Caudate nucleus (tissue), 63 donors: ENCODE measurements at places on chromosomes 4 and X.

GRCh38 chrX:45172890-45173289 is 27.8 kb downstream of the DIPK2B start:
- DNase-seq = no peak

DNA sequence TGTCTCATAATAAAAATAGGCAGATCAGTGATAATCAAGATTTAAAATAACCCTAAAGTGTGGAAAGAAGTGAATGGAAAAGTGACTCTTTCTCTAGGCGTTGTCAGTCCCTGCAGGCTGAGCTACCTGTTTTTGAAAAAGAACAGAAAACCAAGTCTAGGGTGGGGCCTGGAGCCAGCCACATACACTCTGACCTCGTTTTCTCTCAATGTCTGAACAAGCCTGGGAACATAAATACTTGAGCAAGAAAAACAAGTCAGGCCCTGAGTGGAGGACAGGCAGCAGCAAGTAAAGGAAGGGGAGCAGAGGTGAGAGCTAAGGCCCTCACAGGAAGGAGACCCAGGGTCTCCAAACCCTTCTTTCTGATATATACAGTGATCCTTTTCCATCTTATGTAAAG is 91.7 kb upstream of the HPF1 start:
- DNase-seq = no peak

GRCh38 chr4:1236103-1236641 is 12.8 kb downstream of the CTBP1 start:
- no peak for DNase-seq

DNA sequence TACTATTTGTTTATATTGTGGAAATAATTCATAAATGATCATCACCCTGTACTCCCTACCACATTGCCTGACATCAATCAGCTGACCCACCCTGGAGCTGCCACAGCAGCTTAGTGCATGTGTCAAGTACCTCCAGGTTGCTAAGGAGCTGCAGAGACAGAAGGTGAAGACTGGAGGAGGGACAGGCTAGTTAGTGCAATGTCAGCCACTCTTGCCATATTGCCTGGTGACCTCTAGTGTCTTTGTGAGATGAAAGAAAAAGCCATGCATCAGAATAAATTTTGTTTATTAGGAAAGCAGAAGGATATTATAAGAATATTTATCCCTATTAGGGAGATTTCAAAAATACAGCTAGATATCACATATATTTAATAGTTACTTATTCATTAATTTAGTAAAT is 243.9 kb upstream of the FAT4 start:
- DNase-seq = no peak

GRCh38 chrX:100356351-100356896 is 53.6 kb downstream of the PCDH19 start:
- DNase-seq = no peak

DNA sequence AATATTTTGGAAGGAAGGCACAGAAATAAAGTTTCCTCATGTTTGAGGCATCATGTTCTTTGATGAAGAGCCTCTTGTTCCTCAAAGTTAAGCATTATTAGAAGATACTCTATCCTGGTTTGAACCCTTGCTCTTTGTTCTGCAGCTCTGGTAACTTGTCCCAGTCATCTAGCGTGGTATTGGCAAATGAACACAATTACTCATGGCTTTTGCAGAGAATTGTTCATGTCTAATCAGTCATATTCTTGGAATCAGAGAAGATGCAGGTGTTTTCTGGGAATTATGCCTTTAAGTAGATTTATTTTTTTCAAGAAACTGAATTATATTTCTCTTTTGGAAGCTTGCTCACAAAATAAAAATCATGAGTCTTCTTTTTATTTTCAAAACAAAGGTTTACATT is 52.9 kb upstream of the HPGDS start:
- DNase-seq = no peak

DNA sequence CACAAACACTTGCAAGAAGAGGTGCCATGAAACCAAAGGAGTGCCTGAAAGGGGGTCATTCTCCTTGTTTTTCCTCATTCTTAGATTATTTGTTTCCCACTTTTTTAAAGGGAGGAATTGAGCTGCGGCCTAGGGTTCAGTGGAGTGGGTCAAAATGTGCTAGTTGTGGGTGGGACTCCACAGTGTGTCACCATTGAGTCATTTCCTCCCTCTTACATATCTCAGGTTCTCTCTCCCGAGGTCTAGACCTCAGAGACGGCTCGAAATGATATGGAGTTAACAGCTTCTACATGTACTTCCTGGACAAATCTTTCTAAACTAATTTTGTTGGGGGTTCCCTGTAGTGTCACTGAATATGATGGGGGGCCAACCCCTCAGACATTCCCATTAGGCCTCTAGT is 328.4 kb upstream of the SPANXN1 start:
- DNase-seq = no peak

- DNase-seq = no peak
Measured at GRCh38 chr4:38313175-38313574, 350.8 kb upstream of the KLF3 start.

DNA sequence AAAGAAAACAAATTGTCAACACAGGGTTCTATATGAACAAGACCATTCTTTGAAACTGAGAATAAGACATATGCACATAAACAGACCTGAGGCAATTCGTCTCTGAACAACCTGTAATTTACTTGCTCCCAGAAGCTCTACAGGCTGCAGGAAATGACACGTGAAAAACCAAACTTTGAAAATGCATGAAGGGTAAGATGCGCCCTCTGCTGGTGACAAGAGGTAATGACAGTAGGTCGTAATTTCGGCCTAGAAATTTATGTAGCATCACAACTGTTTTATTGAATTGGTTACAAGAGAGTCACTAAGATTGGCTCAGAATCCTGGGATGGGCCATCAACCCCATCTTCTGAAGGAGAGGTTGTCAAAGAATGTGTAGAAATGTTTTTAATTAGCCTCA is 276.5 kb downstream of the PPP4R3C start:
- DNase-seq = no peak

- no peak for DNase-seq
Measured at GRCh38 chr4:109432696-109433095, 919 bp upstream of the SEC24B start.

DNA sequence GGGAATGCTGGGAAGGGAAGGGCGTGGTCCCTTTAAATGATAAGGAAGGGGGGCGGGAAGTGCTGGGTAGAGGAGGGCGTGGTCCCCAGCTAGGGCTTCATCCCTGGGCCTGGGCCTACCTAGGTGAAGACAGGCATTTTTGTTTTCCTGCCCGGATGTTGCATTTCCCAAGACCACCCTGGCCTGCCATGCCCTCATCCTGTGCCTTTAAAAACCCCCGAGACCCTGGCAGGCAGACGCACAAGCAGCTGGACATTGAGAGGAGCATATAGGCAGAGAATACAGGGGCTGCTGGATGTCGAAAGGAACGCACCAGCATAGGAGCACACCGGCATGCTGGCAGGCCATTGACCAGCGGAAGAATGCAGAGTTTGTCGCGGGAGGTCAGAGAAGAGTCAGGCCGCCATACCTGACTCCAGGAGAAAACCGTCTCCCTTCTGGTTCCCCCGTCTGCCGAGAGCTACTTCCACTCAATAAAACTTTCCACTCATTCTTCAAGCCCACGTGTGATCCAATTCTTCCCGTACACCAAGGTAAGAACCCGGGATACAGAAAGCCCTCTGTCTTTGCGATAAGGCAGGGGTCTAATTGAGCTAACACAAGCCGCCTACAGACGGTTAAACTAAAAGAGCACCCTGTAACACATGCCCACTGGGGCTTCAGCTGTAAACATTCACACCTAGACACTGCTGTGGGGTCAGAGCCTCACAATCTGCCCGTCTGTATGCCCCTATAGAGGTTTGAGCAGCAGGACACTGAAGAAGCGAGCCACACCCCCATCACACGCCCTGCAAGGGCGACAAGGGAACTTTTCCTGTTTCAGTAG is 2.9 kb upstream of the AGA start:
- DNase-seq = no peak

- DNase-seq = no peak
Measured at GRCh38 chr4:182221987-182222386, 21.2 kb upstream of the TENM3 start.

DNA sequence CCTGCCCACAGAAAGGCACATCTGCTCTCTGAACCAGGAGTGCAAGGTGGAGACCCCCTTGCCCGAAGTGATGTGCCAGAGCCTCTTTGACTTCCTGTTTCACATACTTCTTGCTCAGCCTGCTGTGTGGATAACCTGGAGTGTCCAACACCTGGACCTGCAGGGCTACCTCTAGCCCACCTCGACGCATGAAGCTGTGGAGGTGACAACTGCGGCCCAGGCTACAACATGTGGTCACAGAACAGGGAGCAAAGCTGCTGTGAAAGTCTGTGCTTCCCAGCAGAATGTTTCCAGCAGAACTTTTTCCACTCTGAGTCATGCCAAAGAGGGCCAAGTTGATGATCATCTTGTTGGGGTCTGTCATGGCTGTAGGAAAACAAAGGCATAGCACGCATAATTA is 1.5 kb downstream of the GIMD1 start:
- DNase-seq = no peak

DNA sequence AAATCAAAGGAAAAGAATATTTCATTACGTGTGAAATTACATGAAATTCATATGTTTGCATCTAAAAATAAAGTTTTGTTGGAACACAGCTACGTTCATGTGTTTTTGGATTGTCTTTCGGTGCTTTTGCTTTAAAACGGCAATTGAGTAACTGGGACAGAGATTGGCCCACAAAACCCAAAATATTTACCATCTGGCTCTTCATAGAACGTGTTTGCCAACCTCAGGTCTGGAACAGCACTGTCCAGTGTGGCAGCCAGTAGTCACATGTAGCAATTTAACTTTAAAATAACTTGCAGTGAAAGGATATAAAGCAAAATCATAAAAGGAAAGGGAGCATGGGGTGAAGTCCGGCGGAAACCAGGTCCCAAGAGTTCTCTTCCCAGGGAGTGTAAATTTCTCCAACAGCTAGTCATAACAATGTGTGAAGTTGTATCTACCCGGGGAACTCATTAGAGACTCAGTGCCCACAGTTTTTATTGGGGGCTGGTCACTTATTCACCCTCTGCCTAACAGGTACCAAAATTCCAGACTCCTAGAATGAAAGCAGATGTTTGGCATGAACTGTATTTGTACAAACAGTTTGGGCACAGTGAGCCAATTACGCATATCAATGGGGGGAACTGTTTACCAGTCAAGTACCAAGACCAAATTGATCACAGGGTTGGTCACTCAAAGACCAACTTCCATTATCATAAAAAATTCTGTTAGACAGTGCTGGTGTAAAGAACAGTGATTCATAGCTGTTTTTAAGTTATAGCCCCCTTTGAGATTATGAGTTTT is 10.3 kb downstream of the OCIAD1 start:
- no peak for DNase-seq

DNA sequence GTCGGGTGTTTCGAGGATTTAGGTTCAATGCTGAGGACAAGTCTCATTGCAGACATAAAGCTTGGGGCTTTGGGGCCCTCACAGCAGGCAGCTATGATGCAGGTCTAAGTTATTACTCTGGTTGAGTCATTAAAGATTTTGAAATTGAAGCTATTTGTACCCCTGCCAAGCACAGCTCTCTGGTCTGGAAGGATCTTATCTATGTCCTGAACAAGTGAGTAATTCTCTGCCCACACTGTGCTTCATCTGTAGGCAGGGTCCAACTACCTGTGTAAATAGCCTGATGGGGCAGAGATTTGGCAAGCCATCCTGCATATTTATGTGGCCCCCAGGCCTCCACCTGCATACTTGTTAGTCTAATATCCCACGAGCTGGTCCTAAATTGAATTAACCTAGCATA is 41.4 kb upstream of the MAGEA4 start:
- DNase-seq = no peak

DNA sequence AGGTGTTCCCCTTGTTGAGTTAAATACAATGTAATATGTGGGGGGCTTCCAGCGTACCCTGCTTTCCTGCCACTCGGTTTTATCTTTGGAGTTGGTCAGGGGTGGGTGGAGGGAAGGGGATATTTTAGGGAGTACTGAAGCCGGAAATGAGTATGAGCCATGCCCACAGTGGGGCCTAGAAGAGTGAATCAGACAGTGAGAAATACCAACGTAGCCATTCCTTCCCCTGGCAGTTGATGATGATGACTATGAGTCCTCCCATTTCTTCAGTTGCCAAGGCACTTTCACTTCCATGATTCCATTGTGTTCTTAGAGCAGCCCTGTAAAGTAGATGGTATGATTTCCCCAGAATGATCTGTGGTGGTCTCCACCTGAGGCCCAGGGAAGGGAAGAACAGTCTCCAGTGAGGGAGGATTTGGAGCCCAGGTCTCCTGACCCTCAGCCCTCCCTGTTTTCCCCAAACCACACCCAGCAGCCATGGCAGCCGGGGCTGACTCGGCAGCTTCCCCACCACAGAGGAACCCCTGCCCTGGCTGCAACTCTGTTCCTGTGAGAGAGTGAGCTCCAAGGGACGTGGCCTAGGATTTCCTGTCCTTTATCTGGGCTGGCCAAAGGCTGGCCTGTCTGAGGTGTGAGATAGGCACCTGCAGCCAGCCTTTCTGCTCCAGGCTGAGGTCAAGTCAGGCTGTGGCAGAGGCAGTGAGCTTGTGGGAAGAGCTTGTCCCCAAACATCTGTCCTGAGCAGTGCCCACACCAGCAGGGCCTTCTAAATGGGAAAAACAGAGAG is 52.7 kb downstream of the STARD8 start:
- no peak for DNase-seq

DNA sequence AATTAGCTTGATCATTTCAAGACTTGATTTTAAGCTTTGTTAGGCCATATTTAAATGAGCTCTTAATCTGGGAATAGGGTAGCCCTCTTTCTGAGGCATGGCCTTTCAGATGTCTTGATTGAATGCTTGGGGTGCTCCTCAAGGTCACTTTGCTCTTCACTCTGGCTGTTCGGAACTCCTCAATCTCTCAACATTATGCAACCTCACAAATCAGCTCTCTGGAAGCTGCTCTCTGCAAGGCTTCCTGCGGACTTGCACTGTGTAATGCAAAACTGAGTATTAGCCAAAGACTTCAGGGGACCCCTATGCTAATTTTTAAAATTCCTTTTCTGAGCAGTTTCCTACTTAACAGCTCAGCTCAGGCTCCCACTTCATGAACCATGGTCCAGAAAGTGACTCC is 398.3 kb downstream of the PRDM5 start:
- no peak for DNase-seq

GRCh38 chr4:114082348-114082747 is 102.9 kb upstream of the ARSJ start:
- no peak for DNase-seq

GRCh38 chr4:85905761-85906160 is 430.8 kb downstream of the ARHGAP24 start:
- no peak for DNase-seq

GRCh38 chr4:183760326-183760725 is 101.2 kb downstream of the TRAPPC11 start:
- DNase-seq = no peak

DNA sequence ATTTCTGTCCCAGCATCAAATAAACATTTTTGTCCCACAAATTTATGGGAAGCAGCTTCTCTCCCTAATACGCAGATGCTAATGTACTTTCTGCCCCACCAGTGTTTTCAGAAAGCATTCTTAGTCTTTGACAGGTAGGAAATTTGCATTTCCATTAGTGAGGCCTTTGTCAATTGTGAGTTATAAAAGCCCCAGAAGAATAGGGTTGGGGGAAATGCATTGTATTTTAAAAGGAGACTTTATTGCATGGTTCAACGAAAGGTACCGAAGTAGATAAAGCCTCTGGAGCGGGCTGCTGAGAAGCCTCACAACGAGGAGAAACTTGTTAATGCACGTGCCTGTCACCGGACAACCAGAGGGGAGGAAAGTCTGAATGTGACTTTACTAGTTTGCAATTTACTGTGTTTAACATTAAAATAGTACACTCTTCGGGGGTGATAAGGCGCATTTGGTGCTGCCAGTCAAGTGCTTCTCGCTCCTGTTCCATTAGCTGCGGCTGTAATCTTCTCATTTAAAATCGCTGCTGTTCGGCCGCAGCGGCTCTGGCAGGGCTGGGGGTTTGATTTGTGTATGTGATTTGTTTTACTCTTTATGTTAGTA is 63.4 kb downstream of the DCTD start:
- no peak for DNase-seq

GRCh38 chrX:52574416-52575275 is 57.8 kb upstream of the XAGE1B start:
- no peak for DNase-seq
